ENCODE measurements at places on chromosomes 6 and 20.

DNA sequence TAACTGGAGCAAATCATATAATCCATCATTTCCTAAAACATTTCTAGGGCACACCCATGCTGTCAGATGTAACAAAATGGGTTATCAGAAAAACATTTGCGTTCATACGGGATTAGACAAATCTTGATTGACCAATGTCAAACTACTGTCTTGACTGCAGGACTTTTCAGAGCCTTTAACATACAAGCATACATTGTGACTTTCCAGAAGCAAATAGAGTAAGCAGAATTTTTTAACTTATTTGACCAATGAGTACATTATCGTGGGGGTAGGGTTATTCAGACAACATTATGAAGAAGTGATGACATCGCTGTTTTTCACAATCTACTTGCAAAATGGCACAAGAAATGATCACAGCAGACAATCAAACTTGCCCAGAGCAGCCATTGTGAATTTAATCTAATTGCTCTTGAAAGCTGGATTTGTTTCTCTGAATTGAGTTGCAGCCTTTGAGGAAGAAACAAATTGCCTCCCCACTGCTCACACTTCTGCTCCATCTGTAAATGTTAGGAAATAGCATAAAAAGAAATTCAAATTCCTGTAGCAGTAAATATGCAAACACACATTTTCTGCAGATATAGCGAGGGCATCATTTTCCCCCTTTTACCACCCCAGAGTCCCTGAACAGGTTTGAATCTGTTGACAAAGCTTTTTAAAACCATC, 133.0 kb upstream of the DOK5 start:
- DNase-seq: no peak

DNA sequence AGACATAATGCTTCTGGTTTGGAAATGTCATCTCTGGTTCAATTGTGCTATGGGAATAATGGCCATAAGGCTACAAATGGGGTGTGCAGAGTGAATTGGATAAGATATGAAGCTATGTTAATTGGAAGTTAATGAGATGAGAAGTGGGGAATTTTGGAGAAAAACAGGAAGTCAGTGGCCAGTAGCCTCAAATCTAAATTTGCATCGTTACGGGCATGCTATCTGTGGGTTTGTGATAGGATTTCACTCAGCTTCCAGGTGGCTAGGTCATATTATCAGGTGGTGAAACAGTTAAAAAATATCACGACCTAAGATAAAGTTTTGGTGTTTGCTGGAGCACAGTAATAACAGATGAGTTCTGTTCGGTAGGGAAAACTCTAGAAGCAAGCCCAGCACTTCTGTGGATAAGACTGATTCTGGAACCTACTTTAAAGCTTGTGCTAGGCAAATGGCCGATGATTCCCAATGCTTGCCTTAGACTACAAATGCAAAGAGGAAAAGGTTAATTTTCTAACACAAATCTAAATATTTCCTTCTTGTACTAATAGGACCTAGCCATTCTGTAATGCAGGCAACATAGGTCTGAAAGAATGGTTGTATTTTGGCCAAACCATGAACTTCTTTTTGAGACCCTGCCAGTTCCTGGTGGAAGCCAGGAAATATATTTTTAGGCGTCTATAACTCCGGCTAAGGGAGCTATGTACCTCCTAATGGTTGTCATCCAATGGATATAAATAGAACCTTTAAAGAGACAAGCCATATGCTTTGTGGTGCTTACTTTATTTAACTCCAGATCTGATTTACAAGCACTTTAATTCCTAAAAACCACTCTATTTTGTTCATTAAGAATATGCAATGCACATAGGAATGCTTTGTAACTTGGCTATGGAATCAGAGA, 111.0 kb downstream of the PLCB1 start:
- DNase-seq: no peak

- DNase-seq: no peak
Observed at GRCh38 chr20:8431538-8432434, 299.7 kb downstream of the PLCB1 start.

DNA sequence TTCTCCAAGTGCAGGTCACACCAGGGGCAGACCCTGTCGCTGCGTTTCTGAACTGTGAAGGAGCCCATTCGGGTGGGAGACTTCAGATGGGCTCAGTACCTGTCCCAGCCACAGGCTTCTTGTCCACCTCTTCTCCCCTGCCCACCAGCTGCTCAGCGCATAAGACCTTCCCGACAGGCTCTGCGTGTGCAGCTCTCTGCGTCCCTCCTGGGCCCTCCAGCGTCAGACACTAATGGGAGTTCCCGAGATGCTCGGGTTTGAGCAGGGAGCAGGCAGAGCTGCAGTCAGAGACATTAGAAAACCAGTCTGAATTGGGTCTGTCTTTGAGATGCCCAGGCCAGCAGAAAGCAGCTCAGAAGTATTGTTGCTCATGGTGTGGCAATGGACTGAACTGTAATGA, 50.4 kb downstream of the TCP11 start:
- DNase-seq: no peak

DNA sequence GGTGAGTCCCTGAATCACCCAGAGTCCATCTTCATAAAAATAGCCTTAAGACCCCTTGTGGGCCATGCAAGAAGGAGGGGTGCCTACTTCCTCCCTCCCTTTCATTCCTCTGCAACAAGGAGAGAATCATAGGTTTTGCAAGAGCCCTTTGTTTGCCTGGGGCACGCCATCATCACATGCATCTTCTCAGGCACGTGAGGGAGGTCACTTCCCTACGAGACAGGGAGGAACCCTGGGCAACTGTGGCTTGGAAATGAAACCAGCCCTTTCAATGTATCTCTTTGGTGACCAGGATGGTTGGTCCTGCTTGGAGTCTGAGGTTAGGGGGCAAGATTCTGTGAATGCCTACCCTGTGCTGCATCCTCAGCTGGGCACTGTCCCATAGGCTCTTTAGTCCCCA, 194.8 kb downstream of the MAFB start:
- DNase-seq: no peak

DNA sequence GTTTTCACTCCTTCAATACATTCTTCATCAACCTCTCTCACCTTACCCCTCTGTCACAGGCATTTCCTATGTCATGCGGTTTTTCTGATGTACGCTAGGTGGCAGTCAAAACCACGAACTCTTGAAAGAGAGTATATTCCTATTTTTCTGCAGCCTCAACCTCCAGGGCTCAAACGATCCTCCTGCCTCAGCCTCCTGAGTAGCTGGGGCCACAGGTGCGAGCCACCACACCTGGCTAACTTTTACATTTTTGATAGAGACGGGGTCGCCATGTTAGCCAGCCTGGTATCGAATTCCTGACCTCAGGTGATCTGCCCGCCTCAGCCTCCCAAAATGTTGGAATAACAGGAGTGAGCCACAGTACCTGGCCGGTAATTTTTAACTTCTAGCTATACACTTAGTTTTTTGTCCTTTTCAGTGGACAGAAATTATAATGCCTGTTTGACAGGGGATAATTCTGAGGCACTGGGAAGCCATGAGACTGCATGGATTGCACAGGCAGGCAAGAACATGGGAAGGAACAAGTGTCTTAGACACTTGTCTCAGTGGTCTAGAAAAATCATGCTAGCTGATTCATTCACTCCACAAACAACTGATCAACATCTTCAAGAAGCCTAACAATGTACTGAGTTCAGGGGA, 22.5 kb upstream of the HFE start:
- DNase-seq: no peak

DNA sequence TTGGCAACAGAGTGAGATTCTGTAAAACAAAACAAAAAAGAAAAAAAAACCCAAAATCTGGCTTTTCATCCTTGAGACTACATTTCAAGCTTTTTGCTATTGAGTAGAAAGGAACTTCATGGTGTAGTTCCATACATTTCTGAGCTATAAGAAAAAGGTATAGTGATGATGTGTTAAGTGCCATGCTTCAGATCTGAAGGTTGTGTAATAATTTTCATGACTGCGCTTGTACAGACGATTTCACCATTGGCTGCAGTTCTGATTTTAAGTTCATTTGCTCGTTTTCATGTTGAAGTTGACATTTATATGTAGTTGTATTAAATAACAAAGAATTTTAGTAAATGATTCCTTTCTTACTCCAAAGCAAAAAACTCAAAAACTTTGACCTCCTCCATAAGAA, 247.6 kb downstream of the ARID1B start:
- no peak for DNase-seq

Data from anterior cingulate cortex (tissue), 58 donors.